ENCODE measurements at places on chromosomes 3 and 15.

DNA sequence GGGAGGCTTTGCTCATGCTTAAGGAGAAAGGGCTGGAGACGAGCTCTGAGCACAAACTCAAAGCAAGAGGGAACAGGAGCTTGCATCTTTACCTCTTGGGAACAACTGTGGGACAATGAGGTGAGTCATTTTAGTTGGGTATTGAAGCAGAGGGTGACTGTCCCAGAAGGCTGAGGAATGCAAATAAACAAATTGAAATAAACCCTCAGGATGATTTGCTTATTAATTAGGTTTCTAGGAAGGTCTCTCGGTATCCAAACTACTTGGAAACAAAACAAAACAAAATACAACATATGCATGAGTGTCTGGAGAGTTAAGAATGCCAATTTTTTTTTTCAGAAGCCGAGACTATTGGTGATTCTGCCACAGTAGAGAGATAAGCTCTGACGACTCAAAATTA lies 38.4 kb upstream of the CACNA2D3 start:
- no peak for DNase-seq

- no peak for DNase-seq
Measured at GRCh38 chr3:186216900-186217819, 108.3 kb upstream of the ETV5 start.

DNA sequence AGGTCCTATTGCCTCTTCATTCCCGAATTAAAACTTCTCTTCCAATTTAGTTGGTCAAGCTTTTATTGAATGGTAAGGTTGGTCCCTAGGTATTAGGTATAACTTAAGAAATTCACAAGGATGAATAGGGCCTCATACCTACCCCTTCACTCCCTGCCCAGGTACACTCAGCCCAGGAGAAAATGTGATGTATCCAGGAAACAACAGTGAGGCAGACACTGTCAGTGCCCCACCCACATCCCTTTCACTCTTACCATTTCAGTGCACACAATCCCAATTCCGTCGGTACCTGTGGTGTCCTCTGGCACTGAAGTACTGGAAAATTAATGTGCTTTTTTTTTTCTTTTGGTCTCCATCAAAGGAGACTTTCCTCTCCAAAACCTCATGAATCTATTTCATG lies 10.5 kb upstream of the C3orf49 start:
- DNase-seq = no peak

DNA sequence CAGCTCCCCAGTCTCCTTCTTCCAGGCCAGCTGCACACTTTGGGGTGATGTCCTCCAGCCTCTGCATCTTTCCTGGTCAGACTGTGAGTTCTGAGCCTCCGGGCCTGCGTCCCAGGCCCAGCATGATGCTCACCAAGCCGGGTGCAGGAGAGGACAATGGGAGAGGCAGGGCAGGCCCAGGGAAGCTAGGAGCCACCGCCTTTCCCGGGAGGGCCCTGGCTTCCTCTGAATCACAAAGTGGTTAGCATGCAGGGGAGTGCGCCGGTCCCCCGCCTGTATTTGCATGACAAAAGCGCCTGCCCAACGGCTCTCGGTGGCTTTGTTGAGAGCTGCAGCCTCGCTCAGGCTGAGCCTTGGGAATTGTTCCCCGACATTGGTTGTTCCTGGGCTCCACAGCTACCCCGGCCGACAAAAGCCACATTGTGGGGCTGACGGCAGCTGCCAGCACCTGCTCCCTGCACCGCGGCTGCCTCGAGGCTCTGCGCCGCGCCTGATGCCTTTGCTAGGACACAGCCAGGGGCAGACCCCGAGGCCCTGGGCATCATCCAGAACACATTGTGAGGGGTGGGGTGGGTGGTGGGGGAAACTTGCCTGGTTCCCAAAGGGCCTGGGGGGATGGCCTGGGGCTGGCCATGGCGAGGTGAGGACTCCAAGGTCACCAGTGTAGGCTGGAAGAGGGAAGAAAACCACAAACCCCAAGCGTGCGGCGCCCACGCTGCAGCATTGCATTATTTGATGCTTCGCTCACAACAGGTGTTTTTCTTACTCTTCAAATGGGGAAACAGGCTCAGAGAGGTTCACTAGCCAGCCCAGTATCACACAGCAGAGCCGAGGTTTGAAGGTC lies 20.0 kb upstream of the KLF13 start:
- DNase-seq = no peak

DNA sequence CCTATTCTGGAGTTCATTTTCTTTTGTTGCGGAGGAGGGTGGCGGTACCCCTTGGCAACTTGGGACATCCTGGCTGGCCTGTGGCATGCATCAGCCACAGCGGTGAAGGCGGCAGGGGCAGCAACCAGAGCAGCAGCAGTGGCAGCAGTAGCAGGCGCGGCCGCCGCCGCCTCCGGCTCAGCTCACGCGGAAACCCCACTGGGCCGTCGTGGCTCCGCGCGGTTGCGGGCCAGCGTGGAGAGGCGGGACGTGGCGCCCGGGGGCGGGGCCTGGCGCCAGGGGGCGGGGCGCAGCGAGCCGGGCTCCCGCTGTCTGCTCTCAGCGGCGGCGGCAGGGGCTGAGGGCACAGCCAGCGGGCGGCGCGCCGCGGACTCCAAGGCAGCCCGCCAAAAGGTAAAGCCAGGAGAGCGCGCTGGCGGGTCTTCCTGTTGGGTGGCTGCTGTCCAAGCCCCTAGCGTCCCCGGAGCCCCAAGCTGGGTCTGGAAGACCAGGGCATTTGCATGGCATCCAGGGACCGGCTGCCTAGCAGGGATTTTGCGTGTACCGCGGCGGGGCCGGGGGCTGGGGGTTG lies 334.4 kb upstream of the THRB start:
- peak; percentile 4 for DNase-seq

DNA sequence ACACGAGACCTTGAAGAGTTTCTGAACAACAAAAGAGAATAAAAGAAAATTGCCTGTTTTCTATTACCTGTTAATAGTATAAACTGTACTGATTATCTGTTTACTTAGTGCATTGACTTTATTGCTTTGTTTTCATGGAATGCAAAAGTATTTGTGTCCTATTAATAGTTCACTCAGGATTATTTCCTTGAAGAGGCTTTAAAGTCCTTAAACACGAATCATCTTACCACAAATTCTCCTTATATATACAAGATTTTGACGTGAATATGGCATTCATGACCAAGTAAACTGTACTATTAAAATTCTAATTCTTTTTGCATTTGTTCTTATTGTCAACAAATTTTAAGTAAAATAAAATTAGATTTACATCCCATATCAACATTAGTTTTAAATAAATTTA lies 513.0 kb downstream of the NTRK3 start:
- DNase-seq = peak; percentile 64

DNA sequence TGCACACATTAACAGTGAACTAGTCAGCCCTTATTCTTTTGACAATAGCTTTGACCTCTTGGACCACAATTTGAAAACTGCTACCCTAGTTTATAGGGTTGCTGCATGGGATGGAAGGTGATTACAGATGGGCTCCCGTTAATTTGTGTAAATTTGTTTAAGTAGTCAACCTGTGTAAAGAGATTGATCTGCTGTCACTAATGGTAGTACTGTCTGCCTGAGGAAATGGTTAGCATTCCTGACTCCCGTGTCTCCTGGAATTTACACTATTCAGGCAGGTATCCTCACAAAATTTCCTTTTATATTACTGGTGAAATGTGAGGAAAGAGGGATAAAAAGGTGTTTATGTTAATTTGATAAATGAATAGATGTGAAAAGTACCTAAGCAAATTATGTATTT lies 15.3 kb upstream of the EBLN2 start:
- DNase-seq = no peak

- DNase-seq = no peak
Measured at GRCh38 chr3:190545191-190545590, 31.3 kb downstream of the IL1RAP start.

DNA sequence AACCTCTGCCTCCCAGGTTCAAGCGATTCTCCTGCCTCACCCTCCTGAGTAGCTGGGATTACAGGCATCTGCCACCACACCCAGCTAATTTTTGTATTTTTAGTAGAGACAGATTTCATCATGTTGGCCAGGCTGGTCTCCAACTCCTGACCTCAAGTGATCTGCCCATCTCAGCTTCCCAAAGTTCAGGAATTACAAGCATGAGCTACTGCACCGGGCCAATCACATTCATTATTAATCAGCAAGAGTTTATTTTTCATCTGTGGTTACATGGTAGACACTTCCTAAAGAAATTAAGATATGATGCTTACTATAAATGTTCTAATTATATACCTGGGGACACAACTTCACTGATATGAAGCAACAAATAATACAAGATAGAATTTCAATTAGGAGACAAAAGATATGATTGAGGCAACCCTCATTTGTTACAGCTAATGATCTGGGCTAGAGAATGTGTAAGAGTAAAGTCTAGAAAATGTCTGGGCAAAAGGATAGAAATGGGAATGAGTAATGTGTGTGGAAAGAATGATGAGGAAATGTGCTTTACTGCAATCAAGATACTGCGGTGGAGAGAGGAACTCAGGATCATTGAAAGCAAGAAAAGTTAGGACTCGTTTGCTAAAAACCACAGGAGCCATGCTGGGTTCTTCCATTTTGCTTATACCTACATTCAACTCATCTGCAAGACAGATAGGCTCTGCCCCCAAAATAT lies 366.8 kb downstream of the ZIC1 start:
- no peak for DNase-seq

DNA sequence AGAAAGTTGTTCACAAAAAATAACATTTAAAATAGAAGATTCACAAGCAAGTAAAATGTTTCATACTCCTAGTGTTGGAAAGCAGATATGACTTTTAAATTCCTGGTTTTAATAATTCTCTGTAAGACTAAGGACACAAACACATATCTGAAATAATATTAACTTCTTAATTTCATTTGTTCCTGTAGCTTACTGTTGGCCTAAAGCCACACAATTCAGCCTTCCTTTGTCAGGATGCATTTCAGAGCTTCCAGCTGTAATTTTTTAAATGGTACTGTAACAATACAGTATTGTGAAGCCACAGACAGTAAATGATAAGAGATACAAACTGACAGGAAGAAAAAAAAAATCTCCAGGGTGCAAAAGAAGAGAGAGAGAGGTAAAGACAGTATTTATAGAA lies 84.2 kb downstream of the TMCC1 start:
- no peak for DNase-seq

DNA sequence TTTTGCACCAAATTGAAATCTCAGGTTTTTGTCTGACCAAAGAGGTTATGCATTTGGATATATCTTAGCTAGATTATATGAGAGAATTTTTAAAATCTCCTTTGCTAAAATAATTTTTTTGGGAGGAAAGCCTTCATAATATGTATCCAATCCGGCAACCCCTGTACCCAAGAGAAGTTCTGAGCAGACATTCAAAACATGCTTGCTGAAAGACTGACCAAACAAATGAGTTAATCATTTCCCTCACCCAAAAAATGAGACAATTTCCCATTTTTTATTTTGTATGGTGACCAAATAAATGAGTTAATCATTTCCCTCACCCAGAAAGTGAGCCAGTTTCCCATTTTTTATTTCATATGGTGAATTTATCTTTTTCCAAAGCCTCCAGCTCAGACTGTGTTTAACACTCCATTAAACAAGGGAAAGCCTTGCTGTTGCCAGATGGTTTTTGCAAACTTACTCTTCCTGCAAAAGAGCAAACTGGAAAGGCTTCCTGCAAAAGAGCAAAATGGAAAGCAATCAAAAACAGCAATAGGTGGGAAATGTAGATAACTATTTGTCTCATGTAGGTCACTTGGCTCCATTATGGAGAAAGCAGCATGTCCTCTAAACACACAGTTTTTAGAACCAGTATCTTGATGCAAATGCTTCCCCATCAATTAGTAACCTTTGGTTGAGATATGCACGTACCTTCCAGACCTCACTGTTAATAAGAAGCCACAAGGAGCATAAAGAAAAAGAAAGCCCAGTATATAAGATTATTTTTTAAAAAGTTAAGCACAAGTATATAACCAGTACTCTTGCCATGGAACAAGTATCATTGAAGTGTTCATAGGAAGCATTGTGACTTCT lies 78.4 kb upstream of the OSTN start:
- DNase-seq = peak; percentile 48

- DNase-seq = peak; percentile 79
Measured at GRCh38 chr15:92810418-92811138, 89.5 kb upstream of the CHD2 start.

- no peak for DNase-seq
Measured at GRCh38 chr3:191434024-191434423, 26.9 kb upstream of the PYDC2 start.

DNA sequence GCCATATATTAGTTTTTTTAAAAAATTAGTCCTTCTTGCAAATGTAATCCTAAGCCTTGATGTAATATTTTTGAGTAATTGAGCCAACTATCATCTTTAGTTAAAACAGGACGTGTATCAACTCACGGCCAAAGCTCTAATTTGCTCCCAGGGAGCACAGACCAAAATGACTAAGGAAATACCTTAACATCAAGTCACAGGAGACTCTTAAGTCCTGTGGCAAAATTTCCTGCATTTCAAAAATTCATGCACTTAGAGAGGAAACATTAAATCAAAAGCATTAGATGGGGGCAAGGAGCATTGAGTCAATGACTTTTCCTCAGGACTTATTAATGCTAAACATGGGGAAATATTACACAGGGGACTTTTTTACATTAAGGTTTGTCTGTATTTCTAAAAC lies 276.0 kb downstream of the MFSD1 start:
- DNase-seq = peak; percentile 78

DNA sequence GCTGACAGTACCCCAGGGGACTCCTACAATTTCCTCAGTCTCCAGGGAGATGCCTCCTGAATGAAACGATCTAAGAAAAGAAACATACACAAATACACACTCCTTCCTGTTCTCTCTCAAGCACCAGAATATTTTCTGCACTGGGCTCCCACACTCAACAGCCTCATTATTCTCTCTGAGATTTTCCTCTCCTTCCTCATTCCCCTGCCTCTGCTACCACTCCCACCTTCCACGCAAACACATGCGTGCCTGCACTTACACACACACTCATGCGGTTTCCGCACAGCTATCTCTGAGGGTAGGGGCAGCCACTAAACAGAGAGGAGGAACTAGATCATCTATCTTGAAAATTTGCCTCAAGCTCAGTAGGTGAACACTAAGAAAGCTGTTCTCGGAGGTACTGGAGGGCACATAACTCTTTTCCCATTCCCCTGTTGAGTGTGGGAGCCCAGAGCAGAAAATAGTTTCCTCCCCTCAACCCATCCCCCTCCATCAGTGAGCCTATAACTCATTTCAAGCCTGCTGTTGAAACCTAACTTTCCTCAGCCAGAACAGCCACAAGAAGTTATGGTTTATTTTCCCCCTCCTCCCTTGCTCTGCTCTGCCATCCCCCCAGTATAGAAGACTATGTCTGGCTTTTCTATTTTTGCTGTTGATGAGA lies 30.5 kb upstream of the TIPARP start:
- no peak for DNase-seq
